Fibroblast of the conjunctiva (primary cell): ENCODE measurements at places on chromosomes 3 and 15.

GRCh38 chr3:121975702-121976302 lies 46.2 kb downstream of the ILDR1 start:
- no peak for DNase-seq

- no peak for DNase-seq
These were observed 111.5 kb downstream of the THSD4 start for GRCh38 chr15:71226536-71227455.

DNA sequence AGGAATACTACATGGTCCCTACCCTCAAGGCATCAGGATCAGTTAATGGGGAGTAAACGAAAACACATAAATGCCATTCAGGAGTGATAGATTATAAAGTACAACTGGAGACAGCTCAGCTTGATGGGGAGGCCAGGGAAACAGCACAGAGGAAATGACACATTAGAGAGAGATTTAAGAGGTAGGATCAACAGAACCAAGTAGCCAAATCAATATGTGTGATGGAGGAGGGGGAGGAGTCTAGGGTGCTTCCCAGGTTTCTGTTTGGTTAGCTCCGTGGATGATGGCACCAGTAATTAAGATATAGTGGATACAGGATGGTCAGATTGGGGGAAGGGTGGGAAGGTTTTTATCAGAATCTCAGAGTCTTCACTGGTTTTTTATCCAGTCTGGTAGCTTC lies 229.5 kb upstream of the ROPN1 start:
- DNase-seq, result no peak

- DNase-seq, result no peak
These were observed 10.3 kb downstream of the ACSBG1 start for GRCh38 chr15:78224023-78224411.

GRCh38 chr3:129317014-129317771 lies 38.5 kb downstream of the HMCES start:
- DNase-seq, result no peak

- no peak for DNase-seq
These were observed 20.1 kb upstream of the AMOTL2 start for GRCh38 chr3:134394380-134394779.

- no peak for DNase-seq
These were observed 1.3 kb downstream of the FEM1B start for GRCh38 chr15:68278595-68279405.

GRCh38 chr15:64667736-64668161 lies 107.6 kb downstream of the RBPMS2 start:
- DNase-seq, result no peak

GRCh38 chr3:58189691-58190090 lies 21.1 kb downstream of the DNASE1L3 start:
- no peak for DNase-seq

DNA sequence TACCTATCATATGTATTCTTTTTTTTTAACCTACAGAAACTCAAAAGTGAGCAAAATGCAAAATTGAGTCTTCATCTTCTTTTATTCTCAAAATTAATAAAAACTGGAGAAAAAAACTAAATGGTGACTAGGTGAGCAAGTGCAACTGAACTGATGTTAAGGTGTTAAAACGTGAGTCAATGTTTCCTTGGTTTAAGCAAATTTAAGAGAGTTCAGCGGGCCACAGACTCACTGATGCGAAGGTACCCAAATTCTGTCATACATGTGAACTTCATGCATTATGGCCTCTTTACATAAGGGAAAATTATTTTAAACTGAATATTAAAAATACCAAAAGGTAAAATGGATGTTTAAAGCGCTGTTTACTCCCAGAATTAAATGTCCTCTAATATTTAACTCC lies 206.6 kb downstream of the FOXP1 start:
- no peak for DNase-seq

GRCh38 chr3:120452816-120453215 lies 2.0 kb upstream of the FSTL1 start:
- DNase-seq, result no peak

GRCh38 chr3:40602778-40603385 lies 78.1 kb downstream of the ZNF621 start:
- DNase-seq, result no peak

DNA sequence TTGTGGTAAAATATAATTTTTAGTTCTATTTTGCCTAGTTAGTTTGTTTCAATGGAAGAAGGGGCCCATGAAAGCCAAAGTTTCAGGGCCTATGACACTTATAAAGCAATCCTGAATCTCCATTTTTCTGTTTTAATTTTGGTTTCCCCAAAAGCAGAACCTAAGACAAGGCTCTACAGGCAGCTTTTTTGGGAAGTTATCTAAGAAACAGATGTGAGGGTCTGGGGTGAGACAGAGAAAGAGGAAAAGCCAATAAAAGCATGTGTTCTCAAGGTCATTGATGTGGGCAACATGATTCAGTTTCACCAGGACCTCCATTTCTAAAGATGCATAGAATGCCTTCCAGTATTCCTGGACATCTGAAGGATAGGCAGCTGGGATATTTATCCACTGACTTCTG lies 598.5 kb downstream of the PDCD6IP start:
- DNase-seq, result no peak

DNA sequence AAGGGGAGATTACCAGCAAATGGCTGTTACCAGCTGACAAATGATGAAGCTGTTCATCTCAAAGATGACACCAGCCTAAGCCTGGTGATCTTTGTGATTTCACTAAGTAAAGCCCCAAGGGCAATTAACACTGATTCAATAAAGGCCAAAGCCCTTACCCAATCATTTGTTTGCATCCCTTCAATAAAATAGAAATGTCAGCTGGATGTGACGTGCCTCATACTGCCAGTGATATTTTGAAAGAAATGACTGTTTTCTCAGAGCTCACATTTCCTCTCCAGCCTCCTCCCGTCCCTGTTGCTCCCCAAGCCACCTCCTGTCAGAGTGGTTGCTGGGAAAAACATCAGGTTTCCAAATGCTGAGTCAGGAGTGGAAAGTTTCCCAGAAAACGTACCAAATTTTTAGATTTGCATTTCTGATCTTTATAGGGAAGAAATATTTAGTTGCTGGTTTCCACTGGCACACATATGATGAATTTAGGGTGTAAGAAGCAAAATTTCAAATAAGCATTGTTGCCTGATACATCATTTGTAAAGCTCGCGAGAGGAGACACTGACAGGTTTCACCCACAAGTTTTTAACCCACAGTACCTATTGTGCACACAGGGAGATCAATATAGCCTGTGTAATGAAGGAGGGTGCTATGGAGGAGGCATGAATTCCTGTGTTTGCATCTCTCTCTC lies 21.0 kb downstream of the C2CD4A start:
- no peak for DNase-seq
